Stimulated activated CD8-positive, alpha-beta memory T cell treated with anti-CD3 and anti-CD28 coated beads, Interleukin-2, amount 100 ng/mL, for 1 hour (primary cell): ENCODE measurements at places on chromosomes 2 and 18.

DNA sequence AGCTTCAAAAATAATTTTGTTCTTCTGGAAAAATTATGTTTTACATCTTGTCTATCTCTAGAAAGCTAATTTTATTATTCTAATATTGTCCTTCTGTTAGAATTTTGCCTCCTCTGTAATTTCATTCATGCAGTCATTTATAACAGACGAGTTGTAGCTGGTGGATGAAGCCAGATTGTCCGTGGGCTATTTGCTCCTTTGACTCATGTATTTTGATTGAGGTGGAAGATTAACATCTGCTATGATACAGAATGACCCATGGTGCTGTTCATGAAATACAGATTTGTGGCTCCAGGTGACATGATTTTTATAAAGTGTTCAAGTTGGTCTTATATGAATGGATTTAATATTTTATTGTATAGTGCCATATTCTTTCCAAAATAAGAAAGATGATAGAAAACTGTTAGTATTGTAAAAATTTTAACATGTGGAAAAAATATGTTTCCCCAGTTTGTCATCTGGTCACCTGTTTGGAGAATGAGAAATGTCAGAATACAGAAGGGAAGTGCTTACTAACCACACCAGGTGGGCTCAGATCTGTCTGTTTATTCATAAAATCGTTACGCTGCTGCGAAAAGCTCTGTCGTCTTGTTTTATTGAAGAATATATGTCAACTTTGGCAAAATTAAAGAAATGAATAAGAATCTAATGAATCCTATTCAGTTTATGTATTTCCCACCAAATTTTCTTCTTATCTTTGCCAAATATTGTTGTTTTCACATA lies 20.4 kb upstream of the L3MBTL4 start:
- DNase-seq: no peak

- no peak for DNase-seq
Measured at GRCh38 chr2:207767461-207768167, 2.1 kb downstream of the FZD5 start.

GRCh38 chr2:105609746-105610402 lies 134.8 kb upstream of the NCK2 start:
- DNase-seq: no peak

DNA sequence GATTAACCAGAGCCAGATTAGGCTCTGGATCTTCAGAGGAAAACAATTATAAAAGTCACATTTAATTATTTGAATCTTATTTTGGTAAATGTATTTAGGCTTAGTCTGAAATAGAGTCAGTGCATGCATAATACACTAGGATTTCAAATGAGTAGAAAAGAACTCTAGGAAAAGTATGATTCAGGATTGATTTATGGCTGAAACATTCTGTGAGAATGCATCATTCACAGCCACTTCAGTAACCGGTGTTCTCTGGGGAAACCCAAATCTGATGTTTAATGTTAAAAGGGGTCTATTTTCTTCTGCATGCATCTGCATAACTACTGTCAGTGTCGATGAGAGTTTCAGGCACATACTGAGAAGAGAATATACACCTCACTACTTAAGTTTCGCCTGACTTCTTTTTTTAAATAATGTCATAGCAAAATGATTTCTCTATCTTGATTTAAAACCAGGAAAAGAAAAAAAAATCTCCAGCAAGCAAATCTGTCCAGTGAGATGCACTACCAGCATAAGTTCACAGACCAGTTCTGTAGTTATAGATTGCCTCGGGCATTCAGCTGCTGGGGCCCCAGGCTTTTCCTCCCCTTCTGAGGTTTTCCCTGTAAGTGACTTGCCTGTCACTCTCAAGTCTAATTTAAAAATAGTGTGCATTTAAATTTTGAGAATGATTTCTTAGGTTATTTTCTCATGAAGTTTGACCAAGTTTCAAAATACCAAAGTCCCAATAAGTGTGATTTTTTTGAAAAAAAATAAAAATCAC lies 501.5 kb downstream of the NR4A2 start:
- no peak for DNase-seq
